ENCODE measurements at places on chromosomes 11 and 22.

- no peak for DNase-seq
Measured at GRCh38 chr11:86182976-86183584, 61.5 kb upstream of the EED start.

GRCh38 chr22:20034143-20034542 lies 13.2 kb downstream of the TANGO2 start:
- DNase-seq = no peak

DNA sequence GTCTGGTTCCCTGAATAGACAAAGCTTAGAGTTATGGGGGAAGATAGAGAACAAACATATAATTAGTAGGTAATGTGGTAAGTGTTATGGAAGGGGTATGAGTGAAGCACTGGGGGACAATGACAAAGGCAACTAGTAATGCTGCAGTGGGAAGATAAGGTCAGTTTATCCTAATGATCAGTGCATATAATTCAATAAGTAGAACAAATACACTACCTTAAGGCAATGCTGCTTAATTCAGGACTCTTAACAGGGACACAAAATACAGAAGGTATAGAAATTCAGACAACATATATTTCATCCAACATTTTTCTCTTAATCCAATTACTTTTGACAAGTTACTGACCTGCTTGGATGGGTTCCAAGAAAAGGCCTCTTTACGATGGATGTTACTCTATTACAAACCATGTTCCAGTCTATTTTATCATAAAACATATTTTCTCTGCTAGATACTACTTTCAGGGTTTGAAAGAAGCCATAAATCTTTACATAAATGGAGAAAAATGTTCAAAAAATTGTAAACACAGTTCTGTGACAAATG lies 1186.2 kb downstream of the LRRC4C start:
- DNase-seq = no peak

GRCh38 chr11:85886089-85887056 lies 31.2 kb downstream of the CCDC83 start:
- DNase-seq = no peak

DNA sequence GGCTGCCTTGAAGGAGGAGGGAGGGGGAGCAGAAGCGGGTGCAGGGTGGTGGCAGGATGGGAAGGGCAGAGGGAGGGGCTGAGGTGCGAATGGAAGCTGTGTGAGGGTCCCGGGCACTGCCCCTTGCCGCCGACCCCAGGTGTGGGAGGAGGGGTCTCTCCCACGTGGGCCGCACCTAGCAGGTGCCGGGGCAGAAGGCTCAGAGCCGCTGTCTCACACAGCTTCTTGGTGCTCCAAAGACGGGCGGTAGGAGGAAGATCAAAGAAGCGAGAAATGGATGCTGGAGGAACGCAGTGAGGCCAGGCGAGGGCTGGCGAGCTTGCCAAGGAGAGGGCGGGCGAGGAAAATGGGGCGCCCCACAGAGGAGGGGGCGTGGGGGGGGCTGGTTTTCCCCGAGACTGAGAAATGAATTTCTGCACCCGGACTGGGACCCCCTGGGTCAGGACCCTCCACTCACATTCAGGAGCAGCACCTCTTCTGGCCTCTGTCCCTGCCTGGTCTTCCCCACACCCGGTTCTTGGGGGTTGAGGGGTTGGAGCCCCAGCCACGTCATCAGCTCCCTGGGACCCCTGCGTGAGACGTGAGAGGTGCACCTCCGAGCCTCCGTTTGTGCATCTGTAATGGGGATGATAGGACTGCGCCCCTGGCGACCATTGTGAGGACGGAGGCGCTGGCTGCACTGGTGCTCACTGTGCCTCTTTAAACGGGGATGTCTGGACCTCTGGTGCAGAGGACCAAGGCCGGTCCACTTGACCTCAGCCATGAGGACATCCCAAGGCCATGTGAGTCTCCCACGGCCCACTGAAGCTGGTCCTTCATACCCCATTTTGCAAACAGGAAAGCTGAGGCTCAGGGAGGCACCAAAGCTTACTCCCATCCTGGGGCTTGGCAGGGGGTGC lies 16.8 kb downstream of the LSP1 start:
- DNase-seq = no peak
